ENCODE measurements at places on chromosomes 7 and 10. TPM values are rescaled to one million over a fixed set of nuclear protein-coding genes. Genes with fewer than 3 reads are reported as not detected.

SEMA3E gene
- 9.1 TPM for total RNA-seq

GIMAP6 gene
- 49.2 TPM for total RNA-seq

IGFBP1 gene
- not detected for total RNA-seq

BTBD16 gene
- total RNA-seq: 1.2 TPM

PRTFDC1 gene
- total RNA-seq: 9.2 TPM

LZTS2 gene
- total RNA-seq: 95.3 TPM

ACSM6 gene
- 0.99 TPM for total RNA-seq

WNT2 gene
- 4.7 TPM for total RNA-seq

KIF11 gene
- 0.65 TPM for total RNA-seq

SPDYE8 gene
- total RNA-seq: not detected

CCL24 gene
- total RNA-seq: 2.4 TPM

POLR2J2 gene
- total RNA-seq: 10.0 TPM

RBP4 gene
- 9.4 TPM for total RNA-seq

CCDC3 gene
- total RNA-seq: 166 TPM

ZCCHC24 gene
- total RNA-seq: 79.3 TPM

OR2A42 gene
- 1.3 TPM for total RNA-seq

CCT6A gene
- total RNA-seq: 80.6 TPM

UTF1 gene
- not detected for total RNA-seq

ENTPD1 gene
- total RNA-seq: 77.8 TPM

GFRA1 gene
- 10.3 TPM for total RNA-seq

PRF1 gene
- 6.1 TPM for total RNA-seq

LSM5 gene
- total RNA-seq: 21.1 TPM

FGFR2 gene
- total RNA-seq: 13.1 TPM

SYT15B gene
- total RNA-seq: 15.9 TPM

IFRD1 gene
- 67.0 TPM for total RNA-seq

C7orf57 gene
- not detected for total RNA-seq

All from aorta (tissue), 5 donors.